NCI-H446 treated with DMSO at 0.1 percent for 48 hours (cell line): ENCODE measurements at places on chromosomes 13 and 19.

GRCh38 chr19:53664152-53664551 is 32.4 kb downstream of the DPRX start:
- no peak for DNase-seq

DNA sequence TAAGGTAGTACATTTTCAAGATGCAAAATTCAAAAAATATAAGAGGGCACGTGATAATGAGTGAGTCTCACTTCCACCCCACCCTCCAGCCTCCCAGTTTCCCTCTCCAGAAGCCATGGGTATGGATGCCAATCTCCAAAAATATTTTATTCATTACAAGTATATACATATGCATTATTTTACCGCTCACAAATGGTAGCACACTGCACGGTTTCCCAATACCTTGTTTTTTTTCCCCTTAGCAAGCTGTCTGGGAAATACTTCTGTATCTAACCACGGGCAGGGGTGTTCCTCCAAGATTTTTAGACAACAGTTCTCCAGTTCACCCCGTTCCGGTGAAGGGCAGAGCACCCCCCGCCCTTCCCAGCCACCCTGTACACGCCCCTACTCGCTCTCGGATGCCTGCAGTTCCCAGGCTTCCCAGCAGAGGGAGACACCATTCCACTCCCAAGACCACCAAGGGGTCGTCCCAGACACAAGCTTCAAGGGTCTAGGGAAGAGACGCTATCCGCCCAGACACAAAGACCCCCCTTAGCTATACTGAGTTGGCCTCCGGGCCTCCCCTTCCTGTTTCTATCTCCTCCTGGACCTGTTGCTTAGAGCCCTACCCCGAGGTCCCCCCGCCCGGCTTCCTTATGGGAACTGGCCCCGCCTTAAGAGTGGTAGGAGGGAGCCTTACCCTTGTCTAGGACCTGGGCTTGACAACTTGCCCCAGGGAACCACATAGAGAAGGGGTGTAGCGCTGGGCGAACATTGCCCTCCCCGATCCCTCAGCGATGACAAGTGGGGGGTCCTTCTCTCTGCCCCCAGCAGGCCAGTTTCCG is 1.1 kb upstream of the FXYD3 start:
- DNase-seq: no peak

GRCh38 chr19:46913852-46914430 is 53.1 kb downstream of the ARHGAP35 start:
- DNase-seq: no peak

DNA sequence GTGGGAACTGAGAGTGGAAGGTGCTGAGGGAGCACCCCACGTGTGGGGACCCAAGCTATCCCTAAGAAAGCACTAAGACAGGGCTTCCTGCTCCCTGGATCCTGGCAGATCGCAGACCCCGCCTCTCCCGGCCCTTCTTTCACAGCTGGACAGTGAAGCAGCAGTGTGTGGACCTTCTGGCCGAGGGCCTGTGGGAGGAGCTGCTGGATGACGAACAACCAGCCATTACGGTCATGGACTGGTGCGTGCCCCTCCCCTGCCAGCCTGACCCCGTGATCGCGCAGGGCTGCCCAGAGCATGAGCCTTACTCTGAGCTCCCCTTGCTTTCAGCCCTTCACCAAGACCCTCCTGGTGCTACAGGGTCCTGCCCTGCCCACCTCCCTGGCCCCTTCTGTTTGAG is 2.3 kb downstream of the NCCRP1 start:
- DNase-seq: no peak

GRCh38 chr13:95050800-95051615 is 250.2 kb downstream of the ABCC4 start:
- DNase-seq: no peak

GRCh38 chr19:35316560-35316959 is 12.4 kb upstream of the CD22 start:
- DNase-seq: no peak

- no peak for DNase-seq
These were observed 17.8 kb downstream of the KCTD12 start for GRCh38 chr13:76868371-76868770.

GRCh38 chr13:32548837-32549236 is 10.2 kb upstream of the N4BP2L2 start:
- DNase-seq: no peak

- no peak for DNase-seq
These were observed 24.5 kb downstream of the PPP5C start for GRCh38 chr19:46371371-46371901.

DNA sequence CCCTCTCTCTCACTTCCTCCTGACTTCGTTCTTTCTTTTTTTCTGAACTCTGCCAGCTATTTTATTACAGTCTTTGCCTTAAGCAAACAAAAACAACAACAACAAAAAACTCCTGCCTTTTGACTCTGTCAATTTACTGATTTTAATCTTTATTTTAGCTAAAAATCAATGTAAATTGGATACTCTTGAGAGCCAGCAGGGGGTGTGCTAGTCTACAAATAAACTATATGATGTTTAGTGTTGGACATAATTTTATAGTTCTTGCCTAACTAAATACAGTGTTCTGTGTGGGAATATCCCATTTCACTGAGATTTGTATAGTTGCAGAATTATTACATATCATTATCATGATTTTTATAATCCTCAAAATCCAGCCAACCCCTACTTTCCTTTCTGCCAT is 1199.9 kb upstream of the SPRY2 start:
- no peak for DNase-seq

DNA sequence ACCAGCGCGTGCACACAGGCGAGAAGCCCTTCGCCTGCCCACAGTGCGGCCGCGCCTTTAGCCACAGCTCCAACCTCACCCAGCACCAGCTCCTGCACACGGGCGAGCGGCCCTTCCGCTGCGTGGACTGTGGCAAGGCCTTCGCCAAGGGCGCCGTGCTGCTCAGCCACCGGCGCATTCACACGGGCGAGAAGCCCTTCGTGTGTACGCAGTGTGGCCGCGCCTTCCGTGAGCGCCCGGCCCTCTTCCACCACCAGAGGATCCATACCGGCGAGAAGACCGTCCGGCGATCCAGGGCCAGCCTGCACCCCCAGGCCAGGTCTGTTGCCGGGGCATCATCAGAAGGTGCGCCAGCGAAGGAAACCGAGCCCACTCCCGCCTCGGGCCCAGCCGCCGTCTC is 4.4 kb upstream of the ZNF446 start:
- no peak for DNase-seq

DNA sequence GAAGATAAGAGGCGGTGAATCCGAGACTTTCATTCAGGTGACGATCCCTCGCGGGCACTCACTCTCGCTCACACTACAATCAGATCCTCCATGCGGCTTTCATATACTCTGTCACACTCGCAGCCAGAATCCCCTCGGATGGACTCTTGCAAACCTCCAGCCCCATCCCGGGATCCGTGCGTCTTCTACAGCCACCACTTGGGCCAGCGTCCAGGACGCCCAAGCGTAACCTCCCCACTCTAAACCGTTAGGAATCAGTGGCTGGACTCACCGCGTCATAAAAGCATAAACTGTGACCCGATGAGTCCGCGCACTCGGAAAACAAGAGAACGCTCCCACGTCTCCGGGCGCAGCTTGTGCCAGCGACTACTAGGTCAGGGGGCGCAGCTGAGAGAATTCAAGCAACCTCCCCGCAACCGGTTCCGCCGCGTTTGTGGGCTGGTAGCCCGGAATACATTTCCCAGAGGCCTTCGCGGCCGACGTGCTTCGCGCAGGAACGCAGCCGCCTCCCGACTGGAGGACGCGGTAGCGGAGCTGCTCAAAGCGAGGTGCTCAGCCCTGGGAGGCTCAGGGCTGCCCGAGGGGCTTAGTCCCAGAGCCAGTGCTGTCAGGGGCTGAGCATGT is 27.6 kb downstream of the ZNF607 start:
- no peak for DNase-seq

DNA sequence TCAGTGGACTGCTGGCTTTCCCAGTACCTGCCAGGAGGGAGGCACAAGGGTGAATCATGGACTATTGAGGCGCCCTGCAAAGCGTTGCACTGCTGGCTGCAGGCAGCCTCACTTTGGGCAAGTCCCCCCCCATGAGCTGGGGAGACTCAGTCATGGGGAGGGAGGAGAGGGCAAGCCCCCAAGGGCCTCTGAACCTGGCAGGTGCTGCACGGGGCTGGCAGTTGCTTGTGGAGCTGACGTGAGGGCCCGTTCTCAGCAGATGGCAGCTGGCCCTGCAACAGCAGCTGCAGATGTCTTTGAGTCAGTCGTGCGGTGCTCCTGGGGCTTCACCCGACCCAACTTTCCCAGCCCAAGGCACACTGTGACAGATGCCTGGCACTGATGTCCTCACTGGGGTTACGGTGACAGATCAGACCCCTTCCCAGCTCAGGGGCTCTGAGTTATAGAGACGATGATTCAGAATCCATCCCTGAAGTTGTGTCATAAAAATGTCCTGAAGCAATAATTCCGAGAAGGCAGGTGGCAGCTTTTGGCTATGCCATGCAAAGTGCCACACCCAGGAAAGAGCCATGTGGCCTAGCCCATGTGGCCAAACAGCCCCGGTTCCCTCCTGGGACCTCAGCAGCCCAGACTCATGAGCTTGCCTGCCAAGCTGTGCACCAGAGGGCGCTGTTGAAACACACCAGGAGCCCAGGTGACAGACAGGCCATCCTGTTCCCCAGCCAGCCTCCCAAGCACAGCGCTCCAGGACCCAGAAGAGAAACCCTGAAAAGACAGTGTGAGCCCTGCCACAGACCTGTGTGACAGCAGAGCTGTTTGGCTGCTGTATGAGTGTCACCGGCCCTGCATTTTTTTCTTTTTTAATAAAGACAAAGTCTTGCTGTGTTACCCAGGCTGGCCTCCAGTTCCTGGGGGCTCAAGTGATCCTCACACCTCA is 53.6 kb upstream of the LDLR start:
- DNase-seq: peak; percentile 20
